ENCODE measurements at places on chromosomes 11 and 22. TPM values are rescaled to one million over a fixed set of nuclear protein-coding genes. Genes with fewer than 3 reads are reported as not detected.
A peak's percentile ranks its signal among the peaks of the same experiment; 100 is the strongest.

GRCh38 chr11:72224564-72225410 lies at the start of gene INPPL1:
TSS of gene INPPL1 (plus strand) at chr11:72224767. CDS start at chr11:72224985, 218 bp downstream.
- H3K4me3 ChIP-seq = peak within 1 kb of the TSS; percentile 73
- H3K4me1 ChIP-seq = peaks cover 20% of the 10 kb centered on the region
- peaks cover 42% of the 10 kb centered on the region for H3K36me3 ChIP-seq

The NRIP3 gene
- 0.73 TPM for total RNA-seq

The OR9Q2 gene
- total RNA-seq = not detected

DNA sequence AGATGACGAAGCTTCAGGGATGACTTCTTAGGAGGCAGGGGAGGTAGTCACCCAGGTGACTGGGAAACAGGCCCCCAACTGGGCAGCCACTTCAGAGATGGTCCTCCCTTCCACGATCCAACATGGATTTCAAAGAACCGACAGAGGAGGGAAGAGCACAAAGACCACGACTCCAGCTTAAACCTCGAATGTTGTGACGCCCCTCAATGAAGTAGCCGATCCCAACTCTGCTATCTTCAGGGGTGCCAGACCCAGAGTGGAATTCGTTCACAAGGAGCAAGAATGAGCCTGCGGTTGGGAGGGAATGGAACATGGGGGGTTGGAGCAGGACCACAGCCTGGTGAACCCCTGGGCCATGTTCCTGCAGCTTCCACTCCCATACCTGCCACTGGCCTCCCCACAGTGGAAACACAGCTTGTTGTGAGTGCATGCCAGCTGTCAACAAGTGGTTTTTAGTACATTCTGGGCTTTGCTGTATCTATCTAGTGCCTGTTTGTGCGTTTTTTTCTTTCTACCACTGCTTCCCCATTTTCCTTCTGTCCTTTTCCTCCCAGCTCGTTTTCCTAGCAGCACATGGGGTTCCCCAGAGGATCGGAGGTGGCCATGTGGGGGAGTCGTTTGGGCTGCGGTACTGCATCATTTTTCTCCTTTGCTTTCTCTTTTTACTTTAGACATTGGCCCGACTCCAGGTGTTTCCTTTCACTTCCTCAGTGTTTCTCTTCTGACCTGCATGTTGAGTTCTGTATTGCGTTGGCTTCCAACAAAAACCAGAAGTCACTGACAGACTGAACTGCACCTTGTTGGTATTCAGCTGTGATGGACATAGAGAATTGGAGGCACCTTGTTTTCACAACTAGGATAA lies 65.8 kb downstream of the MORC2 start:
- H3K27me3 ChIP-seq = no peaks in the 10 kb centered on the region
- no peak for DNase-seq
- H3K27ac ChIP-seq = no peak overlapping the region
- no peaks in the 10 kb centered on the region for H3K4me1 ChIP-seq
- peaks cover 6% of the 10 kb centered on the region for H3K36me3 ChIP-seq

GRCh38 chr11:71998649-71999310 lies at the start of gene IL18BP:
TSS of gene IL18BP (plus strand) at chr11:71998909. CDS start at chr11:71999985, 1,076 bp downstream.
- no peaks in the 10 kb centered on the region for H3K4me1 ChIP-seq
- no peak for DNase-seq
- H3K27me3 ChIP-seq = no peaks in the 10 kb centered on the region
- H3K36me3 ChIP-seq = peaks cover 24% of the 10 kb centered on the region

The AMPD3 gene
- total RNA-seq = 3.1 TPM

DNA sequence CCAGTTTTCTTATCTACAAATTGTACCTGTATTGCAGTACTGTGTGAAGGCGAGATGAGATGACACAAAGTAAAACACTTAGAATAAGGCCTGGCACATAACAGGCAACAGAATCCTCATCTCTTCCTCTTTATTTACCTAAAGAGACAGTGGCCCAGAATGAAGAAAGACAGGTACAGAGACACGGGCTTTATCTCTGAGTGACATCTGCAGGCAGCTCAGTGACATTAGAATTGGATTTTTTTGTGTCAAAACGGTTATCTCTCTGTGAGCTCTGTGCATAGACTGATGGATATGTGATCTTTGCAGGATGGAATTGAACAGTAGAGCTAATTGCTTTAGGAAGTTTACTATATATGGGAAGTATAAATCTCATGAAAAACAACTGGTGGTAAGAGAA lies 36.2 kb upstream of the TRPC6 start:
- no peak overlapping the region for H3K27ac ChIP-seq
- H3K4me3 ChIP-seq = no peak overlapping the region
- DNase-seq = no peak
- H3K4me1 ChIP-seq = no peaks in the 10 kb centered on the region
- H3K36me3 ChIP-seq = no peaks in the 10 kb centered on the region

- DNase-seq = no peak
- no peak overlapping the region for H3K4me3 ChIP-seq
- H3K27me3 ChIP-seq = no peaks in the 10 kb centered on the region
- H3K4me1 ChIP-seq = peaks cover 16% of the 10 kb centered on the region
Observed at GRCh38 chr11:57434640-57435546, 8.0 kb upstream of the SLC43A3 start.

GRCh38 chr22:39488563-39489083 lies 13.5 kb upstream of the MIEF1 start:
- H3K36me3 ChIP-seq = peaks cover 9% of the 10 kb centered on the region
- H3K27ac ChIP-seq = no peak overlapping the region
- DNase-seq = no peak
- no peaks in the 10 kb centered on the region for H3K27me3 ChIP-seq
- H3K4me1 ChIP-seq = peaks cover 6% of the 10 kb centered on the region
- no peak overlapping the region for H3K4me3 ChIP-seq

The CDCA5 gene
- 53.4 TPM for total RNA-seq

The OSM gene
- not detected for total RNA-seq

The CCDC89 gene
- 0.26 TPM for total RNA-seq

- no peaks in the 10 kb centered on the region for H3K36me3 ChIP-seq
- no peaks in the 10 kb centered on the region for H3K4me1 ChIP-seq
- H3K27me3 ChIP-seq = no peaks in the 10 kb centered on the region
- H3K27ac ChIP-seq = no peak overlapping the region
Observed at GRCh38 chr11:133163463-133164419, 368.6 kb downstream of the OPCML start.

The ANO9 gene
- 32.2 TPM for total RNA-seq

DNA sequence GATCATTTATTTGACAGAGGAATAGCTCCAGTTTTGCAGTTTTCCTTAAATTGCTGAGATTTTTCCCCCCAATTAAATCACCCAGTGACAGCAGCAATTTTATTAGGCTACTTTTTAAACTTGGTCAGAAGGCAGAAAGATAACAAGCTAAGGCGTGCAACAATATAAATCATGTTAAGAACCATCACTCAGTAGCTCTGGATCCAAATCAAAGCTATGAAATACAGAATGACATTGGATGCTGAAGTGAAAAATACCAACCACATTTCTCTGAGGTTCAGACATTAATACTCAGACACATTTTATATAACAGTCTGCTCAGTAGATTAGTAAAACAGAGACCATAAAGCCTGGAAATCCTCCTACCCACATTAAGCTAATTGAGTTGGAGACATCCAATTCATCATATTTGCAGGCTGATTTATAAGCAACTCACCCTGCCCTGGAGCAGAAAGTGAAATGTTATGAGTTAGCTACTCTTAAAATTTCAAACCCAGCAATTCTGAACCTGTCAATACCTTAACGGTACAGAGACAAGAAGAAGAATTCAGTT lies 1108.4 kb downstream of the DLG2 start:
- no peak overlapping the region for H3K4me3 ChIP-seq
- H3K27me3 ChIP-seq = no peaks in the 10 kb centered on the region
- H3K27ac ChIP-seq = no peak overlapping the region
- H3K4me1 ChIP-seq = no peaks in the 10 kb centered on the region

The LIPT2 gene
- total RNA-seq = 10.9 TPM

DNA sequence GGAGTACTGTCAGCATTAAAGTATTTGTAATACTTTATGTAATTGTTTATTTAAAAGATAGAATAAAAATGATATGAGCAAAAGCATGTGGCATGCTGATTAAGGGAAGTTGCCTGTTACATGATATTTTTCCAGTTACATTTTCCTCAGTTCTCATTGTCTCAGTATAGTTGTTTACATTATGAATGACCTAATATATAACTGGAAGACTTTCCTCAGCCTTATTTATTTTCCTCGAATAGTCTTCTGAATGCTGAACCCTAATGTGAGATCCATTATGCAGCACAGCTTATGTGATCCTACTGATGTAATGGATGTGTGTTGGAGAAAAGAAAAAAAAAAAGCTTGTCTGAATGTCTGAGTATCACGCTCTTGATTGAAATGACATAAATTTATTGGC lies 95.5 kb downstream of the LUZP2 start:
- DNase-seq = no peak
- peaks cover 34% of the 10 kb centered on the region for H3K4me1 ChIP-seq
- H3K27me3 ChIP-seq = no peaks in the 10 kb centered on the region
- H3K4me3 ChIP-seq = no peak overlapping the region
- no peak overlapping the region for H3K27ac ChIP-seq

The CRYBB3 gene
- total RNA-seq = 1.8 TPM

DNA sequence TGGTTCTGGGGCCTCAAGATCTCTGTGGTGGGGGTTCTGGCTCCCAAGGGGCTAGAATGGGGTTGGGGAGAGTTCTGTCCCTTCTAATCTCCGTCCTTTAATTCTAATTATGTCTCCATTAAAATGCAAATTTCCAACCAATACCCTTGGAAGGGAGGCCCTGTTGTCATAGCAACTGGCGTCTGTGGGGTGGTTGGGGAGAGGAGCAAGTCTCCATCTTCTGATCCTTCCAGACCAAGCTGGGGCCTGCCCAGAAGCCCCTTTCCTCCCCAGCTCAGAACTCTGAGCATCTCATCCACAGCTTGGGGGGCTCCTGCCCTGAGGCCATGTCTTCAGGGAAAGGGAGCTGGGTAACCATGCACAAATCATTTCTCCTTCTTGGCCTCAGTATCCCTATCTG lies 5.4 kb upstream of the RPS19BP1 start:
- H3K4me1 ChIP-seq = no peaks in the 10 kb centered on the region
- H3K36me3 ChIP-seq = peaks cover 5% of the 10 kb centered on the region
- peaks cover 27% of the 10 kb centered on the region for H3K27me3 ChIP-seq
- DNase-seq = no peak

DNA sequence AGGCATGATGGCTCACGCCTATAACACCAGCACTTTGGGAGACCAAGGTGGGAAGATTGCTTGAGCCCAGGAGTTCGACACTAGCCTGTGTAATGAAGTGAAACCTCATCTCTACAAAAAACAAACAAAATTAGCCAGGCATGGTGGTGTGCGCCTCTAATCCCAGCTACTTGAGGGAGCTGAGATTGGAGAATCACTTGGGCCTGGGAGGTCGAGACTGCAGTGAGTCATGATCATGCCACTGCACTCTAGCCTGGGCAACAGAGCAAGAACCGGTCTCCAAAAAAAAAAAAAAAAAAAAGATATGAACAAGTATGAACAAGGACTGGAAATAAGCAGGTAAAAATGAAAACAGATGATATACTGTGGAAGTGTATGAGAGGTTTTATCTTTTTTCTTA lies 54.1 kb upstream of the SOX6 start:
- no peak for DNase-seq
- H3K4me1 ChIP-seq = peaks cover 4% of the 10 kb centered on the region
- no peaks in the 10 kb centered on the region for H3K36me3 ChIP-seq
- H3K27ac ChIP-seq = no peak overlapping the region
- H3K4me3 ChIP-seq = no peak overlapping the region
- no peaks in the 10 kb centered on the region for H3K27me3 ChIP-seq

GRCh38 chr22:19823902-19824211 lies 30.8 kb downstream of the GNB1L start:
- no peaks in the 10 kb centered on the region for H3K4me1 ChIP-seq
- no peak overlapping the region for H3K4me3 ChIP-seq
- no peak overlapping the region for H3K27ac ChIP-seq
- H3K27me3 ChIP-seq = no peaks in the 10 kb centered on the region

DNA sequence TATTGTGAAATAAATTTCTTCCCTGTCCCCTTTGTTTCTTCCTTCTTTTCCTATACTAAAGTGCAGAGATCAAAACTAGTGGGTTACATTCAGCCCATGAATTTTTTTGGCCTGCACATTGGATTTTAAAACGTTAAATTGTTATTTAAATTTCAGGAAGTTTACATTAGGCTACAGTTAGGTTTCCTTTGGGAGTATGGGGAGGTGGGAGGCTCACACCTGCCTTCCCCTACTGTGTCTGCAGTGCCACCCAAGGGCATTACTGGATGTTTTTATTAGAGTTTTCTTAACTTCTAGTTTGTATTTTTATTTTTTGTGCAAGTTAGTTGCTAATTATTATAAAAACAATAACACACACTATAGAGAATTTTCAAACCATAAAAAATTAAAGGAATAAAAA lies 51.7 kb downstream of the CYB5R2 start:
- peaks cover 5% of the 10 kb centered on the region for H3K36me3 ChIP-seq
- H3K27ac ChIP-seq = no peak overlapping the region
- H3K27me3 ChIP-seq = no peaks in the 10 kb centered on the region
- H3K4me1 ChIP-seq = no peaks in the 10 kb centered on the region
- no peak overlapping the region for H3K4me3 ChIP-seq
- DNase-seq = no peak

The SYCE3 gene
- not detected for total RNA-seq

DNA sequence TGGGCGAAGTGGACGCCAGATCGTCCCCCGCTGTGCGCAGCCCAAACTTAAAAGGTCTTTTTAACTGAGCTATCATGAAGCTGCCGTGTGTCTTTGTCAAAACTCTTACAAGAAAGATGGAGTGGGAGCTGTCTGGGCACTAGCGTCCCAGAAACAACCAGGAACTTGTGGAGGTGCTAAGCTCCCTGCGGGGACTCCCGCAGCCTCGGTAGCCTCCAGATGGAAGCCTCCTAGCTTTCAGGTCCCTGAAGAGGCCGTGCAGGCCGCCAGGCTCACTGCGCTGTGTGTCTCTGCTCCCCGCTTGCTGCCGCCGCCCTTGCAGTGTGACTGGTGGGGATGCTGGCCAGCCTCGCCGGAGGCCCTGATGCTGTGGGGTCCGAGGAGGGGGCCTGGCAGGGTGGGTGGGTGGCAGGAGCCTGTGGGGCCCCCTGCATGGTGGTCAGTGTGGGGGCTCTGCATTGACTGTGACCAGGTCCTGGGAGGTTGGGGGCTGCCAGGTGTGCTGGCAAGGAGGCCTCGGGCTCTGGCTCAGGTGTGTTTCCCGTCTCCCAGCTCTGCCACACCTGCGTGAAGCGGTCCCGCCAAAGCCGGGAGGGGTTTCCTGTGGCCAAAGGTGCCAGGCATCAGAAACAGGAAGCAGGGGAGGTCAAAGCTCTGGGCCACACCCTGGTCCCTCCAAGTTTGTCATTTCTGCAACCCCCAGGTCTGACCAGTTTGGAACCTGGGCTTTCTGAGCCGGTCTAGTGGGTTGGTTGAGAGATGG lies 1.2 kb downstream of the TRABD start:
- peak overlapping the region; percentile 28 for H3K27ac ChIP-seq
- peak overlapping the region; percentile 82 for H3K4me3 ChIP-seq
- H3K36me3 ChIP-seq = peaks cover 42% of the 10 kb centered on the region

GRCh38 chr22:44159811-44160210 lies 20.9 kb upstream of the PARVG start:
- no peak for DNase-seq
- no peaks in the 10 kb centered on the region for H3K27me3 ChIP-seq
- no peak overlapping the region for H3K4me3 ChIP-seq
- H3K36me3 ChIP-seq = no peaks in the 10 kb centered on the region
- H3K4me1 ChIP-seq = no peaks in the 10 kb centered on the region

The RIN1 gene
- total RNA-seq = 17.6 TPM

GRCh38 chr11:119856681-119857485 lies 127.9 kb upstream of the NECTIN1 start:
- peaks cover 82% of the 10 kb centered on the region for H3K27me3 ChIP-seq
- DNase-seq = no peak
- no peak overlapping the region for H3K4me3 ChIP-seq
- H3K27ac ChIP-seq = no peak overlapping the region
- H3K4me1 ChIP-seq = peaks cover 8% of the 10 kb centered on the region
- no peaks in the 10 kb centered on the region for H3K36me3 ChIP-seq

- H3K4me1 ChIP-seq = no peaks in the 10 kb centered on the region
- DNase-seq = no peak
- H3K27ac ChIP-seq = no peak overlapping the region
- H3K4me3 ChIP-seq = no peak overlapping the region
- H3K27me3 ChIP-seq = peaks cover 11% of the 10 kb centered on the region
Observed at GRCh38 chr11:30411383-30411782, 88.5 kb downstream of the ARL14EP start.

Data from Calu3 (cell line).